Skin of body (tissue), 3 donors: ENCODE measurements at places on chromosomes 7 and 10. TPM values are rescaled to one million over a fixed set of nuclear protein-coding genes. Genes with fewer than 3 reads are reported as not detected.

The KCNH2 gene
- 0.99 TPM for total RNA-seq

GRCh38 chr7:140631021-140631420 is 9.6 kb downstream of the DENND2A start:
- peak; percentile 60 for DNase-seq

The C7orf33 gene
- total RNA-seq = not detected

The VWC2 gene
- 0.49 TPM for total RNA-seq

DNA sequence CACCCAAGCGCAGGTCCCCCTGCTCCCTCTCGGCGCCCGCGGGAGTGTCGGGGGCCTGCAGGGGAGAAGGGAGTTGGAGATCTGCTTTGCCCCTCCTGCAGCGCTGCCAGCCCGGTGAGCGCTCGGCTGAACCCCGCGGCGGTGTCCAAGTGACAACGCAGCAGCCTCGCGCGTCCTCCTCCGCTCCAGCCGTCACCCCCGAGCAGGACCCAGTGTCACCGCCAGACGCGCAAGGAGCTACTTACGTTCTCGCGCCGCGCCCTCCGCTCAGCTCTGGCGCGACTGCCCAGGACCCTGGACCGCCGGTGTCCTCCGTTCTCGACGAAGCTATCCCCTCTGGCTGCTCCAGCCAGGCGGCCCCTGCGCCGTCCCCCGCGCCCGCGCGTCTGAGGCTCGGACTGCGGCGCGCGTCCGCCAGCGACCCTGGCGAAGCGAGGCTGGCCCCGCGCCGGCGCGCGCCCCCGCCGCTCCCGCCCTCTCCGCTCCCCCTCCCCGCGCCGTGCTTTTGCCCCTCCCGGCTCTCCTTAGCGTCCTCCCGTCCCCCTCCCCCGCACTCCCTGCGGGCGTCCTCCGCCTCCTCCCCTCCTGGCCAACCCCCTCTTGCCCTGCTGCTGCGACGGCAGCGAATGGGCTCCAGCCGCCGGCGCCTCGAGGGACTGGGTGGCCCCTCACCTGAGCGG is at the start of gene NRCAM:
NRCAM (minus strand) TSS at position 439 of the 680 bp plus-strand sequence. CDS start 216,372 bp downstream, outside the sequence.
- DNase-seq = no peak

GRCh38 chr10:87177-88080 is 38.3 kb upstream of the TUBB8 start:
- DNase-seq = no peak

- DNase-seq = no peak
Measured at GRCh38 chr7:92622685-92623084, 32.5 kb upstream of the FAM133B start.

- no peak for DNase-seq
Measured at GRCh38 chr10:44030132-44030531, 354.8 kb downstream of the CXCL12 start.

- no peak for DNase-seq
Measured at GRCh38 chr7:151129960-151130591, 37.4 kb downstream of the GBX1 start.

DNA sequence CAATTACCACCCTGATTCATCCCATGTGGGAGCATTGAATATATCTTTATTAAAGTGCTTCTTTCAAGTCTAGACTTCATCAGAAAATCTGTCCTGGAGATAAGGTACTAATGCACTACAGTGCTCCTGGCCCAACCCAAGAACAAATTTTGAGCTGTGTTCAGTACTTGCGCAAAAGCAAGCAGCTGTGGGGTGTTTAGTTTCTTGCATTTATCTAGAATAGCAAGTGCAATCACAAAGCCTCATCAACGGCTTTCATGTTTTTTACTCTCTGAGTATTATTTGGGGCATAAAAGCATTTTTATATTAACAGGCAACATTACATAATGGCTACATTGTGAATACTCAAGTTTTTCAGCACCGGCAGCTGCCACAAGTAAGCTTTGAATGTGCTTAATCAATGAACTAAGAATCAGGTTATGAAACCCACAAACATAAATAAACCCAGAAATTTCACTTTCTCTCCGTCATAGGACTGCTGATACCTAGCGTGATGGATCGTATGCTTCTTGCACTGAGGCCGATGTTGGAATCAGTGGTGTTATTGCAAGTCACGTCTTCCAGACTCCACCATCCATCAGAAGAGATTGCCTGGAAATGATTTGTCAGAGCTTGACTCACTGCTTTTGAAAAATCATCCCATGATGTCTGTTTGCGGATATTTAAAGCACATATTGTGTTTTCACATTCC is 113.1 kb downstream of the CTTNBP2 start:
- no peak for DNase-seq

The HNRNPA2B1 gene
- total RNA-seq = 214 TPM

DNA sequence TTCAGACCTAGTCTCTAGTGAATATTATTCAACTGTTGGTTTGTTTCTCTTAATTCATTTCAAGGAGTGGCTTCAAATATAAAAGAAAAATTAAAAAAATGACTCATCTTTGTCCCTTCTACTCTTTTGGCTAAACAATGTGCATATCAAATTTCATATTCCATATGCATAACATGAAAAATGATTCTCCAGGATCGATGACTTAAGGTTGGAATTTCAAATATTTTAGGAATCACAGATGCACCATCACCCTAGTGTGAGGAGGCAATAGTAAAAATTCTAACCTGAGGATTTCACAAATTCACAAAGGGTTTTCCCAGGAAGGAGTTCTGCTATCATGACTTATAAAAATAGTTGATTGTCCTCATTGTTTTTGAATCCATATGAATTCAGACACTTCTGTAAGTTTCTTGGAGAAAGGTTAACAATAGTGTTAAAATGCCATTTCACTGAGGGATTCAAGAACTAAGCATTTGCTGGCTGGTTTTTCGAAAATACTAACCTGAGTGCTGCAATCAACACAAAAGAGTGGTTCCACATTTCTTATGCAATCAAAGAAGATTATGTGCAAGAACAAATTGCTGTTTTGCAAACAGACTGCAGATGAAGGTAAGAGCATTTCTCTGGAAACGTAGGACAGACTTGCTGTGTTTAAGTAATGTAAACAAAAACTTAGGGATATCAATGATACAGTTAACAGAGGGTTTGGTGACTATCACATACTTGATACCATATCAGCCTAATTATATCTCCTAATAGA is 547.5 kb upstream of the LRRTM3 start:
- no peak for DNase-seq

DNA sequence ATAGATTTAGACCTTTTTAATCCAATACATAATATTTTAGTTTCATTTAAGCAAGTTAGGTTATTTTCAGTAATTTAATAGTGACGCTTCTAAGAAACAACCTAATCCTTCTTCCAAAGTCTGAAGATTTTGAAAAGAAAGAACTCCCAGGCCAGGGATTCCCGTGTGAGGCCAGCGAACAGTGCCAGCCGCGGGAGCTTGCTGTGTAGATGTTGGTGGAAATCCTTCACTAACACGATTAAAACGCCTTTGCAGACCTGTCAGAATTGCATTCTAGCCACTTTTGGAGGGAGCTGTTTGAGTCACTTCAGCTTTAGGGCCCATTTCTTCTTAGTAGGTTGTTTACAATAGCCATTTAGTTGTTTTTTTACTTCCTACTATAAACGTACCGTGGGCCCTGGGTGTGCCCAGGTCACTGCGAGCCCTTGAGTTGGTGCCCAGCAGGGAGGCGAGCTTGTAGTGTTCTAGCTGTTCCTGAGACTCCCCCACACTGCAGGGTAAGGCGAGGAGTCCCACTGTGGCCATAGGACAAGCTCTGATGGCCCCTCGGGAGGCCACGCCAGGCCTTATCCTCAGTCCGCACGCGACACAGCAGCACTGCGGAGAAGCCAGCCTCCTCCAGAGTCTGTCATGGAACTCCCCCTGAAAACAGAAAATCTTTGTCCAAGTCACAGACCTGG is 32.3 kb downstream of the PPP2R2D start:
- DNase-seq = no peak

The GNGT1 gene
- total RNA-seq = not detected

GRCh38 chr10:69953851-69954250 is 98.8 kb upstream of the MACROH2A2 start:
- DNase-seq = no peak

The UPK3B gene
- total RNA-seq = 1.7 TPM

The ARHGAP12 gene
- 49.3 TPM for total RNA-seq

The LRGUK gene
- 1.4 TPM for total RNA-seq

The TDRD1 gene
- 0.20 TPM for total RNA-seq

The TAS2R3 gene
- 3.6 TPM for total RNA-seq

- no peak for DNase-seq
Measured at GRCh38 chr10:92593619-92594588, 974 bp downstream of the KIF11 start.

GRCh38 chr10:4623200-4623599 is 202.8 kb upstream of the AKR1E2 start:
- no peak for DNase-seq
